ENCODE measurements at places on chromosomes 12 and 14.
A peak's percentile ranks its signal among the peaks of the same experiment; 100 is the strongest.

GRCh38 chr12:107581619-107582015, 104.0 kb upstream of the PWP1 start:
- DNase-seq, result no peak

- no peak for DNase-seq
Observed at GRCh38 chr12:127526925-127527324, 740.0 kb upstream of the TMEM132C start.

GRCh38 chr12:121804417-121805111, 755 bp downstream of the SETD1B start:
- DNase-seq, result no peak

- DNase-seq, result no peak
Observed at GRCh38 chr12:67457136-67457535, 188.0 kb downstream of the CAND1 start.

DNA sequence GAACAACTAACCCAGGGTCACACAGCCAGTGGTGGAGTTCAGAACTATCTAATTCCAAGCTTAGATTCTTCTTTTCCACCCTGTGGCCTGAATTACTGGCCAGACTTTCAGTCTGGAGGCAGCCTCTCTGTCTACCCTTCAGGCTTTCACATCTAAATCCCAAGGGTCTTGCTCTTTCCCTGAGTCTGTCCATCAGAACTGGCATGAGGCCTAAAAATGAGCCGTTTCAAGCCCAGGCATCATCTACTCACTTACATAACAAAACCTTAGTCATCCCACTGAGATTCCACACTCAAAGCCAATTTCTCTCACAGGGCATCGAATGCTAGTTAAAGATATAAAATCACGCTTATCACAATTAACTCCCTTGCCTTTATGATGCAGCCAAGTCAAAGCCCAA, 1.3 kb upstream of the PTGDR start:
- DNase-seq, result peak; percentile 82

DNA sequence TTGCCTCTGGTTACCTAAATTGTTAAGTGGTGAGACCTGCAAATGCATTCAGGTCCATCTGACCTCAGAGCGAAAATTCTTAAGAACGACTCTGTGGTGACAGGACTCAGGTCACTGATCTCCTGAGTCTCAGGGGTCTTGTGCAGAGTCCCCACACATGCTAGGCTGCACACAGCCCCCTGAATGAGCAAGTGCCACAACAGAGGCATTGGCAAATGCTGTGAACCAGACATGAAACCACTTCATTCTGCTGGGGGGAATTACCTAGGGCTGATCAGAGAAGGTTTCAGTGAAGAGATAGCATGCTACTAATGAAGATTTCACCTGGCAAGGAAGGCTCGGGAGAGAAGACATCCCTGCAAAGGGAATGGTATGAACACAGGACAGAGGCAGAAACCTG, 281.6 kb downstream of the ITPR2 start:
- no peak for DNase-seq

GRCh38 chr12:92992041-92992440, 62.9 kb upstream of the EEA1 start:
- DNase-seq, result peak; percentile 22

GRCh38 chr12:38332814-38333213, 16.2 kb downstream of the ALG10B start:
- DNase-seq, result no peak

- DNase-seq, result no peak
Observed at GRCh38 chr12:93167331-93167730, 210.4 kb upstream of the NUDT4 start.

DNA sequence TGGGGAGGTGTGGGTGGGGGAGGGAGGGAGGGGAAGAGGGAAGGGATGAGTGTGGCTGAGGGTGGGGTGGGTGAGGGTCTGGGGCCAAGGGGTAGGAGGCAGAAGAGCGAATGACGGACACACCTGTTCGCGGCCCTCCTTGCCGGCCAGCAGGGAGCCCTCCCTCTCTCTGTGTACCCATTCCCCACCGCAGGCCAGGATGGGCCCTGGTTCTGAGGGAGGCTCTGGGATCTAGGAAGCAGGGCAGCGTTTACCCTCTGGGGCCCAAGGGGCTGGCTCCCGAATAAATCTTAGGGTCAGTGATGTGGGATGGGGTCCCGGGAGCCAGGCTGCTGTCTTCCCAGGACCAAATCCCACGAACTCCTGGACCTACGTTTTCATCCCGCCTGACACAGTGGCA, 46.0 kb upstream of the ESRRB start:
- no peak for DNase-seq

DNA sequence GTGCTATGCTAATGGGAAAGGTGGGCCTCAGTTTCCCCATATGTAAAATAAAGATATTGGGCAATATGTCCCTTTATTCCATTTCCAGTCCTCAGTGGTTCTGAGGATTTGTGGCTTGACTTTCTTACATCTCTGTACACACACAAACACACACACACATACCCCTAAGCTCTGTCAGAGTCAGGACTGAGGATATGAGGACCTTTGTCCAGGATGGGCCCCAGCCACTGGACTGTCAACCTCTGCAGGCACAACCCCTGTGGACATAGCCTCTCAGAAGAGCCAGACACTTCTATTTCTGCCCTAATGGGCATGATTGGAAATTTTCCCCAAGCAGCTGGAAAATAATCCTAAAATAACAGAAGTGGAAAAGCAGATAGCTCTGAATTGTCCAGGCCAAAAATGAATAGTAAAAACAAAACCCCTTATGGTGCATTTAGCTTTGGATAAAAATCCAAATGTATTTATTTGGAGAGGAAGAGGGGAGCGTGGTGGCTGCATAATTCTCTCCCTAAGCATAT, 50.2 kb downstream of the RIN3 start:
- no peak for DNase-seq

GRCh38 chr14:63296060-63296563, 22.6 kb downstream of the GPHB5 start:
- peak; percentile 30 for DNase-seq

- DNase-seq, result no peak
Observed at GRCh38 chr12:57456145-57456700, 1.1 kb downstream of the INHBE start.

DNA sequence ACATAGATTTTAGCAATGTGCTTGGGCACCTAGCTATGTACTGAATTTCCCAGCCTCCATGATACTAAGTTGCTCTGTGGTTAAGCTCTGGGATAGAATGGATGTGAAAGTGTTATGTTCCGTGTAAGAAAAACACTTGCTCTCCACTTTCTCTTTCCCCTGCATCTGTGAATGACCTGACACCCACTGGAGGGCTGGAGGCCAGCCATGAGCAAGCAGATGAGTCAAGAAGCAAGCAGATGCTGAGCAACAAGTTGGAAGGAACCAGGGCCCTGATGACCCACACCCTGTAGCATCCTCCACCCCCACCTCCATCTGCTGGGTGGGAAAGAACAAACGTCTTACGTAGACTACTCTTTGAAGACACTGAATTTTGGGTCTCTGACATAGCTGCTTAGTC, 56.6 kb downstream of the EID3 start:
- no peak for DNase-seq

DNA sequence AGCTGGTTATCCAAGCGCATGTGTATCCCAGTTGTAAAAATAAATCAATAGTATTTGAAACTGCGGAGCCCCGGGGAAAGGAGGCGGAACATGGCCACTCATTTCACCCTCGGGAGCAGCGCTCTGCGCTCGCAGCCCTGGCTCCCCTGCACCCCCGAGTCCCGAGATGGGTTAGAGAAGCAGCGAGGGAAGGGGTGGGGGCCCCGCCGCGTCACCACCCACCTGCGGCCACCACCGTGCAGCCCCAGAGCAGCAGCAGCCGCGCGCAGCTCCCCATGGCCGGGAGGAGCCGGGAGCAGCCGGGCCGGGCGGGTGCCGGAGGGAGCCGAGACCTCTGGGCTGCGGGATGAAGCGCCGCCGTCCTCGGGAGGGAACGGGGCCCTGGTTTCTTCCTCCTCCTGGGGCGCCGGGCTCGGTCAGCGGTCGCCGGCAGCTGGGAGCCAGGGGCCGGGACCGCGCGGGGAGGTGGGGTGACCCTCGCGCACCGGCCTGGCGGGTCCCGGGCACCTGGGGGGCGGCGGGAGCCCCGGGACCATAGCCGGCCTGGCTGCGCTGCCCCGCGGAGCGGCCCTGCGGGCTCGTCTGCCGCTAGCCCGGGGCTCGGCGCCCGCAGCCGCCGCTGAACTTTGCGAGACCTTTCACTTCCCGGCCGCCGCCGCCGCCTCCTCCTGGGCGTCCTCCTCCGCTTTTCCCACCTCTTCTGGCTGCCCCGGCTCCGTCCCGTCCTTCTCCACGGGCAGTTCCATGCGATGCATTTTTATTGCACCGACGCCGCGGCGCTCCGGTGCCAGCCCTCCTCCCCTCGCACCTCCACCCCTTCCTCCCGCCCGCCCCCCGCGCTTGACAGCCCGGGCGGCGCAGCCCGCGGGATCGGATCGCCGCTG, at the start of gene NTN4:
Gene NTN4, minus strand, starts transcription at position 732 of the 884 bp plus-strand sequence. Its CDS starts 455 bp downstream, at position 277.
- peak; percentile 69 for DNase-seq

DNA sequence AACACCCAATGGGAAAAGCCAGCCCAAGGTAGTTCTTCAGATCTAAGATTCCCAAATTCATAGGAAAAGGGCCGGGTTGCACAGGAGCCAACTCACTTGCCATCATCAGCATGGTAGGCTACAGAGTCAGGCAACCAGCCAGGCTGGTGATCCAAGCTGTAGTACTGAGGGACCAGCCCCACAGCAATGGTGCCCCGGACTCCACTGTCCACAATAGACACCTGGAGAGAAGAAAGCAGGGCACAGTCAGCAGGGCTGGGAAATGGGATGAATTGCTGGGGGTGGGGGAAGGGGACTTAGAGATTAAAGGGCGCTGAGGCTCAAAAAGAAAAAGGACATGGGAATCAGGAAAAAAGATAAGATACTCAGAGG, 4.2 kb downstream of the SPRYD3 start:
- no peak for DNase-seq

DNA sequence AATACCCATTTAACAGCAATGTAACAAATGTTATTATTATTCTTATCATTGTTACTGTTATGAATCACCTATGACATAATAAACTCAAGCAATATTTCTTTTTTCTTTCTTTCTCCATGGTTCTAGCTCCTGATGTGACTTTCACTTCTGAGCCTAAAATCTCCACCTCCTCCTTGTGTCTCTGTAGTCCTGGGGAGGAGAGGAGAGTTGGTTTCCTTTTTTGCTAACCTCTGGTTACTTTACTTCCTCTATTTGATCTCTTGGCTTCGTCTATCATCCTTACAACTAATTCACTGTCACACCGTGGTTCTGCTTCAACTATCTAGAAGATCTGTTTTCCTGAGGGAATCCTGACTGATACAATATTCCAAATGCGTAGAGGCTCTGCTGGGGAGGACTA, 456.6 kb downstream of the VRK1 start:
- no peak for DNase-seq

- no peak for DNase-seq
Observed at GRCh38 chr12:24307716-24308335, 358.4 kb upstream of the SOX5 start.

DNA sequence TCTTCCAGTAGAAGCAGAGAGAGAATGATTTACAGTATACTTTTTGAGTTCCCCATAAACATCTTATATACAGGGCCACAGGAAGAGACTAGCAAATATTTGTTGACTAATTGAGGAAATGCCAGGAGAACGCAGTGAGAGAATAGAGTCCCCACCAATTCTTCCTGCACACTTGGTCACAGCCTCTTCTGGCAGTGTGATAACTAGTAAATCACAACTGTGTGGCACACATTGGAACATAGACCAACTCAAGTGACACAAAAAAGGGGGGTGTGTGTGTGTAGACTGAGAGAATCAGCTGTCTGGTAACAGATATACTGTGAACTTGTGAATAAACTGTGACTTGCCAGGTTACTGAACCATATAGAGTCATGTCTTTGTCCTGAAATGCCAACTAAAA, 10.2 kb downstream of the PFKM start:
- no peak for DNase-seq

- no peak for DNase-seq
Observed at GRCh38 chr12:59155448-59155847, 235.1 kb upstream of the LRIG3 start.

GRCh38 chr12:113151655-113152054, 2.1 kb downstream of the CFAP73 start:
- no peak for DNase-seq

- no peak for DNase-seq
Observed at GRCh38 chr12:4762773-4763172, 42.6 kb downstream of the GALNT8 start.

GRCh38 chr14:64159588-64159987, 134.6 kb downstream of the ESR2 start:
- no peak for DNase-seq

GRCh38 chr12:49705479-49706134, 1.6 kb downstream of the FMNL3 start:
- peak; percentile 57 for DNase-seq

GRCh38 chr12:50258167-50258551, 25.2 kb downstream of the LIMA1 start:
- DNase-seq, result no peak

GRCh38 chr14:51957950-51958349, 31.4 kb upstream of the RTRAF start:
- no peak for DNase-seq

DNA sequence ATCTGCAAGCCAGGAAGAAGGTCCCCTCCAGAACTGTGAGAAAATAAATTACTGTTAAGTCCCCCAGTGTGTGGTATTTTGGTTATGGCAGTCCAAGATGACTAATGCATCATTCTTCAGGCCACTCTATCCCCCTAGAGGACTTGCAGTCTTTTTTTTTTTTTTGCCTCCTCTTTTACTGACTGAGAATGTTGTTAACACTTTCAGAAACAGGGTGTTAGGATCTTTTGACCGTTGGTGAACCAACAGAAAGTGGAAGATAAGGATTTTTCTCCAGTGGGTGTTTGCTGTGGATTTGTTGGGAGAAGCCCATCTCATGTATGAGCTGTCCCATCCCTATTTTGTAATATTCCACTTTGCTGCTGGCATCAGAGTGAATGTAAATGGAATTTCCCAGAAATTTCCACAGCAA, 37.8 kb downstream of the MARK3 start:
- peak; percentile 47 for DNase-seq

- peak; percentile 72 for DNase-seq
Observed at GRCh38 chr12:105671720-105672119, 341.2 kb downstream of the C12orf75 start.

DNA sequence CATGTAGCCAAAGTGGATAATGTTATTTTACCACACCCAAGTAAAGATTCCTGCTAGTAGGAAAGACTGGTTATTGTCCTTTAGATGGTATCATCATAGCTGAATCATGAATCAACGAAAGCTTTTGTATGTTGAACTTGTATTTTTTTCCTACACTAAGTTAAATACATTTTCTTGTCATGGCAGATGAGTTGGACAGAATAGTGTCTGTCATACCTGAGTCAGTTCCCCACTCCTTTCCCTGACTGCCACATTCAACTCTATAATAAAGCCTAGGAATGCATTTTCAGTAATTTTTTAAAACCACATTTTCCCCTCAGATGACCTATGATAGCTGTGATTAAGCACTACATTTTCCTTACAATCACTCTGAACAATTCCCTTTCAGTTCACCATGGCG, 9.3 kb upstream of the PTHLH start:
- no peak for DNase-seq

DNA sequence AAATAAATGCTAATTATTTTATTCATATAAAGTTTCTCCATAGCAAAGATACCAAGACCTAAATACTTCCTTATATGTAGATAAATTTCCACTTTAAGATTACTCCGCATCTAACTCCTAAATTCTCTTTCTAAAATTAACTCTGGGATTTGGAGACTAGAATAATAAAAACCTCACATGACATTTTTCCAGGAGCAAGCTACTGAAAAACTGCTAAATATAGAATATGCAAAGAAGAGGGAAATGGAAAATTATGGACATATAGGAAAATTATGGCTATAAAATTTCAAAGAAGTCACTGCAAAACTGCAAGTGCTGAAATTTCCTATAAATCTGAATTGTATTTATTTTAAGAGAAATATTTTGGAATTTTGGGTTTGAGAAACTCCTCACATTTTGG, 186.2 kb downstream of the DUSP6 start:
- DNase-seq, result no peak

Data from AG20443 (cell line).